ENCODE measurements at places on chromosomes 5 and 9.

DNA sequence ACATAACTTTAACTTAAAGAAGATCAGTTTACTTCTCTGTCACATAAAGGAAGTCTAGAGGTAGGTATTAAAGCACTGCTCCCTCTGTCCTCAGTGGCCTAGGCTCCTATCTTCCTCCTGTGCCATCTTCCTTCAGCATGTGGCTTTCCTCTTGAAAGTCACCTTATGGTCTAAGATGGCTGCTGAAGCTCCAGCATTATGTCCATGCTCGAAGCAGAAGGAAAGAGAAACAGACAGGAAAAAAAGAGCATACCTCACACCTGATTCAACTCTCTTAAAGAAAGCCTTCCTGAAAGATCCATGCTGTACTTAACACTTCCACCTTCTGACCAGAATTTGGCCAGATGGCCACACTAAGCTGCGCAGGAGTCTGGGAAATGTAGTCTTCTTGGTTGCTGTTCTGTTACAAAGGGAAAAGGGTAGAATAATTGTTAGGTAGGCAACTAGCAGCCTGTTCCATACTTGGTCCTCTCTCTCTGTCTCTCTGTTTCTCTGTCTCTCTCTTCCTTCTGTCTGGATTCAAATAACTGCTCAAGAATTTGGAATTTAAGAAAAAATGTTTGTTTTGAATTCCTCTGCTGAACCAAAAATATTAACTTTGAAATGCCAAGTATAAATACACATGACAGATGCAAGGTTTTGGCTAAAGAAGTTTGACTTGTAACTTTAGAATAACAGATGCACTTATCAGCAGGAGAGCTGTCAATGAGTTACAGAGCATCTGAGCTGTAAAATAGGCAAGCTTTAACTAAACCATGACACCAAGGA, 16.0 kb downstream of the TMEM174 start:
- DNase-seq = no peak

DNA sequence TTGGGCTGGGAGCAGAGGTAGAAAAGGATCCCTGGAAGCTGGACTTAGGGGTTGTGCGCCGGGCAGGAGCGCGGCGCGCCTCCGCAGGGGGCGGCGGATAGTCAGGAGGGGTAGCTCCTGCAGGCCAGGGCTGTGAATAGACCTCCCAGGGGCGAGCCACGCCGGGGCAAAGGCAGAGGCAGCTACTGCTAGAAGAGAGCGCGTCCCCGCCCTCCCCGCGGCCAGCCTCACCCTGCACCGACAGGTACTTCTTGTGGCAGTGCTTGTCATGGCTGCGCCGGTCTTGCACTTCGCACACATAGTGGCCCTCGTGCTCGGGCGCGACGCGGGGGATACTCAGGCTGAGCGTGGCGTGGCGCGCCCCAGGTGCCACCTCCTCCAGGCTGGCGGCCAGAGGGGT, 28.1 kb downstream of the FLT4 start:
- DNase-seq = no peak

DNA sequence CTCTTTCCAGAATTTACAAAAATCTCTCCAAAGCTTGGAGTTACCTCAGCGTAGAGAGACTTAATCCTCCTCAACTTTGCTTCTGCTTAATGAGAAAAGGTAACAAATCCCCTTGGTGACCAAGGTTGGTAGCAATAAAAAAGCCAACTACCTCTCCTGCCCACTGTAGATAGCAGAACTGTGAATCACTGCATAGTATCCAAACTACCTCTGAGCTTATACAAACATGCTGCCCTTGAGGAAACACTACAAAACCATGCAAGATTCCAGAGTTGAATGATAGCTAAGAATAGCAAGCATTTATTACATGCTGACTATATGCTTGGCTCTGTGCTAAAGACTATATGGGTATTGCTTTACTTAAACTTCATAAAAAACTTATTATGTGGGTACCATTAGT, 2.8 kb upstream of the ADAMTS12 start:
- DNase-seq = no peak

DNA sequence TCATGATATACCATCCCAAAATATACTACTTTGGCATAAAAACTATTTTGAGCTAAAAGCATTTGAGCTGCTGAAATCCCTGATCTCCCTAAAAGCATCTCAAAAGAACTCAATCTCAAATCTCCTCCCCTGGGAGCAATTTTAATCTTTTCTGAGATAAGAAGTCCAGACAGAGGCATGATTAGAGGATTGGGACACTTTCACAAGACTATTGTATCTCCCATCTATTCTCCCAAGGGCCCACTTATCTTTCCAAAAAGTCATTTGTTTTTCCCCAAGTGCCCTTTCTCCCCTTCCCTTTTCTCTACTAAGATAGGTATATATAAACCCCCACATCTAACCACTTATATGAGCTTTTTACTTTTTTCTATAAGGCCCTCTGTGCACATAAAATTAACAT, 79.7 kb downstream of the ALDH7A1 start:
- no peak for DNase-seq

GRCh38 chr9:13412331-13412730, 132.8 kb upstream of the MPDZ start:
- no peak for DNase-seq

GRCh38 chr5:9284781-9285307, 261.0 kb downstream of the SEMA5A start:
- DNase-seq = no peak

- peak; percentile 50 for DNase-seq
Measured at GRCh38 chr5:78268356-78268755, 26.1 kb downstream of the AP3B1 start.

DNA sequence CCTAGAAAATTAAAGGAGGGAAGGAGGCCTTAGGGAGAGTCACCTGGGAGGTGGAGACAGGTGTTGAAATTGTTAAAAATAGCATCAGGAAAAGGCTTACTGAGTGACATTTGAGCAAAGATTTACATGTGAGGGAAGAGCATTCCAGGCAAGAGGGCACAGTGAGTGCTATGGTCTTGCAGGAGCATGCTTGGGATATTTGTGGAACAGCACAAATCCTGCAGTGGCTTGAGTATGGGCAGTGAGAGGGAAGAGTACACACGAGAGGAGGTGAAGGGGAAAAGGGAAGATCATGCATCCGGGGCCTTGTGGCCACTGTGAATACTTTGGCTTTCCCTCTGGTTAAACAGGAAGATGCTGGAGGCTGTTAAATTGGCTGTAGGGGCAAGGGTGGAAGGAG, 36.6 kb downstream of the ACER2 start:
- no peak for DNase-seq

- DNase-seq = no peak
Measured at GRCh38 chr5:134029156-134029555, 24.4 kb upstream of the VDAC1 start.

GRCh38 chr9:79939819-79940218, 368.1 kb downstream of the TLE4 start:
- peak; percentile 54 for DNase-seq

DNA sequence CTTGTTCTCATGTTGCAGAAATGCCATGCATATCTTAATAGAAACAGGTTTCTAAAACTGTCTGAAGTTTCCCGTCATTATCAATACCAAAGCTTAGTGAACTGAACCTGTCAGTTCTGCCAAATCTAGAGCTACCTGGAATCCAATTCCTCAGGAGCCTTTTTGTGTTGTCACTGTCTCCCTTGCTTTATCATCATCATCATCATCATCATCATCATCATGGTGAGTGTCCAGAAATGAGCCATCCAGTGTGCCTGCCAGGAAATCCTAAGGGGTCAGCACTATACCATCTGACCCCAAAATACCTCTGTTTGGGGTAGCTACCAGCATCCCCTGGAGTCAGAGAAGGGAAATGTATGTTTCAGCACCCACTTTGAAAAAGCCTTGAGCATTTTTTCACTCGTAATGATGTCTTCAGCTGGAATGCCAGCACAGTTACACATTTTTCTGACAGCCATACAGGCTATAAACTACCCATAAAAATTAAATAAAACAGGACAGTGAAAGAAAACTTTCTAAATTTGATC, 150.3 kb downstream of the NR2F1-AS1 start:
- DNase-seq = no peak

GRCh38 chr5:18761801-18762200, 1127.5 kb downstream of the TAF11L14 start:
- DNase-seq = no peak

DNA sequence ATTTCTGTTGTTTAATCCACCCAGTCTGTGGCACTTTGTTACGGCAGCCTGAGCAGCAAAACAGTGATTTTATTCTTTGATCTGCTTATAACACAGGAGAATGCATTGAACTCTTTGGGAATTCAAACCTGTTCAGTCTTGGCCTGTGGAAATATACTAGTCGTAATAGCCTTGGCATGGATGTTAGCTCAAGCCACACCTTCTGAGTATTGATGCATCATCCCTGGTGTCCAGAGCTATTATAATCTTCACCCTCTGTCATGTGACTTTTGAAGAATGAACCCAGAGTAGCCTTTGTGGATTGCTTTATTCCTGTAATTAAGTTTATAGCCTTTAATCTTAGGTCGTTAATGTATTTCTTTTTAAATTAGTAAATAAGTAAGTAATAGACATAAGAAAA, 50.8 kb upstream of the TEX48 start:
- no peak for DNase-seq

GRCh38 chr5:32450952-32451351, 6.4 kb upstream of the ZFR start:
- no peak for DNase-seq

DNA sequence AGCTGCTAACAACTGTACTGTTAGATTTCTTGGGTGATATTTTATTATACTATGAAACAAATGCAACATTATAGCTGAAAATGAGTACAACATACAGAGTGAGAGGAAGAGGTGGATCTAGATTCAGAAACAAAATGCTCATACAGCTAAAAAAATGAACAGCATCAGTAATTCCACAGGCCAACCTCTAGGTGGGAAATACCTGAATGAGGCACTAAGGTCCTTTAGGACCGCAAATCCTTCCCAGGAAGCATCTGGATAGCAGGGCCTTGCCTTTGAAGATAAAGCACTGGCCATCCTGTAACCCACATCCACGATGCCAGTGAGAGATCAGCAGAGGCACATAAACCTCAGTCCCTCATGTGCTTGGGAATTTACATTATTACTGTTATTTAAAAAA, 310.8 kb downstream of the YTHDC2 start:
- DNase-seq = no peak

GRCh38 chr9:137049544-137050449, 3.8 kb upstream of the NPDC1 start:
- DNase-seq = no peak

- DNase-seq = no peak
Measured at GRCh38 chr5:154359221-154359573, 86.6 kb upstream of the SAP30L start.

- DNase-seq = no peak
Measured at GRCh38 chr9:135068776-135069415, 18.6 kb upstream of the OLFM1 start.

DNA sequence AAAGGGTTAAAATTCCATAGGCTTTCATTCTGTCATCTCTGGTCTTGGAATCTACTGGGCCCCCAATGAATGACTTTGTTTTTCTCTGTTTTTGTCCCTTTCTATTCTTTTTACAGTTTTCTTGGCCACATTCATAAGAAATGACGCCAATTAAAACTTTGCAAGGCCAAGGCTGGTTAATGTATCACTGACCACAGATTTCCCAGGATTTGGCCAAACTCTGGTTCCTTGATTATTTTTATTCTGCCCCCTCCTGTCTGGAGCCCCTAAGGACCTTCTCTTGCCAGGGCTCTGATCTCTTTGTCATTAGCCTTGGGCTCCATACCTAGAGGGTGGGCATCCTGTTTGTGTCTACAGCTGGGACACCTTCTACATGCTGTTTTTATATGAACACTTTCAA, 388.9 kb upstream of the PAPPA start:
- DNase-seq = no peak

GRCh38 chr9:137301081-137301947, 757 bp downstream of the NRARP start:
- DNase-seq = no peak

GRCh38 chr5:180792965-180793287, 9.7 kb downstream of the MGAT1 start:
- DNase-seq = no peak

DNA sequence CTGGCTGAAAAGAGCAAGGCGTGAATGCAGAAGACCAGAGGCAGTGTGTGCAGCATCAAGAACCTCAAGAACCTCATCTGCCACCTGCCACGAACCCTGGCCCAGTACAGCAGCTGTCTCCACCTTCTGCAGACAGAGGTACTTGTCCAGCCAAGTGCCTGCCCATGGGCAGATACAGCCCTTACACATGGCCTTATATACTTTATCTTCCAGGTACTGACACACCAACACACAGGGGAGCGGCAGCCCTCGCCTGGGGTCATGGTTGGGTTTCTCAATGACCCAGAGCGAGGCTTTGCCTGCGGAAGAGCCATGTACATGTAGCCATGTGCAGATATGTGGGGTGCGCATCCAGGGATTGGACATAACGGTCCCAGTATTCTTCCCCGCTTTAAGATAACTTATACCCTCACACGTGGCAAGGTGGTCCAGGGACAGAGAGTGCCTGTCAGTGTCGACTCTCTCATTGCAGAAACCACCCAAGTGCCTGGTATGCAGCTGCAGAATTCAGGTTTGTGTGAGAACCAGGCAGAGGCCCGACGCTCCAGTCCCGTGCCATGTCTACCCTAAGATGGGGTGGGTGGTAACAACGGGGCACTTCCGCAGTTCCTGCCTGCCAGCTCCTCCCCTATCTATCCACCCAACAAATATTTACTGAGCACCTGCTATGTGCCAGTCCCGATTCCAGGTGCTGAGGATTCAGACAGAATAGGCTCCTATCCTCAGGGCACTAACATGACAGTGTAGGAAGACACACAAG, 206.9 kb downstream of the FSTL4 start:
- no peak for DNase-seq
